ENCODE measurements at places on chromosomes 7 and 10. TPM values are rescaled to one million over a fixed set of nuclear protein-coding genes. Genes with fewer than 3 reads are reported as not detected.

FGF8 gene
- not detected for total RNA-seq

ATP5F1C gene
- total RNA-seq: 564 TPM

DNA sequence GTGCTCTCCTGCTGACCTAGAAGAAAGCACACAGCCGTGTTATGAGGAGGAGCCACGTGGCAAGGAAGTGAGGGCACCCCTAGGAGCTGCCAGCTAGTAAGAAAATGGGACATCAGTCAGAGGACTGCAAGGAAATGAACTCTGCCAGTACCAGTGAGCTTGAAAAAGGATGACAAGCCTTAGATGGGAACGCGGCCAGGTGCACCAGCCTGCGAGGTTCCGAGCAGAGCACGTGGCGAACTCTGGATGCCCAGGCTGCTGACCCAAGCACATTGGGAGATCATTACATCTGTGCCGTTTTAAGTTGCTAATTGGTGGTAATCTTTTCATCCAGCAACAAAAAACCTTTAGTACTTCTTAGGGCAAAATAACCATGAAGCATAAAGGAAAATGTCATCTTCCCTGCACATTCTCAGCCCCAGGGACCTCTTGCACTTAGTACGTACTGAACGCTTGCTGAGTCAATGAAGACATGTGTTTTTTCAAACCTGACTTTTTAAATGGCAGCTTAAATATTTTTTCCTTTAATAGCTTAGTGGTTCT is 69.4 kb downstream of the AMZ1 start:
- DNase-seq: peak; percentile 30
- H3K36me3 ChIP-seq: no peaks in the 10 kb centered on the region
- H3K4me1 ChIP-seq: peaks cover 27% of the 10 kb centered on the region
- peak overlapping the region; percentile 87 for H3K27ac ChIP-seq
- H3K4me3 ChIP-seq: no peak overlapping the region

DNA sequence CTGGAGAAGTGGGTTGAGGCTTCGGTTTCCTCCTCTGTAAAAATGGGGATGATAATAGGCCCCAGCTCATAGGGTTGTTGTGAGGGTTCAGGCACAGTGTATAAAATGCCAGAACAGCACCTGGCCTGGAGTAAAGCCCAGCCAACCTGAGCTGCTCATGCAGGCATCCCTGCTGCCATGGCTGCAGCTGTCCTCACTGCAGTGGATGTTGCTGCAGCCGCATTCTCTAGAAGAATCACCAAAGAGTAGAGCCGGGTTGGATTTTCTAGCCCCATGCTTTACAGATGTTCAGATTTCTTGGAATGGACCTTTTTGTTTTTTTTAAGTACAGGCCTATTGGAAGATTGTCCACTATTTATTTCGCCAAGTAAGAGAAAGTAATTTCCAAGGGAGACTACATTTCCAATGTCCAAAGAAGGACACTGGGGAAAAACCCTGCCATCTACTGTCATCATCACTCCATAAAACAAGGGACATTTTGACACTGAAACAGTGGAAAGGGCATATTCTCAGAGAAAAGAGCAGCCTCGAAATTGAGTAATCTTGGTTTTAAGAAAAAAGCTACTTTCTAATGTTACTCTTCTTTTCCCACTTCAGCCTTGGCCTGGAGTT is 147.5 kb upstream of the TCF7L2 start:
- H3K4me3 ChIP-seq: no peak overlapping the region
- no peak for DNase-seq
- H3K27me3 ChIP-seq: no peaks in the 10 kb centered on the region
- H3K4me1 ChIP-seq: peaks cover 10% of the 10 kb centered on the region
- no peaks in the 10 kb centered on the region for H3K36me3 ChIP-seq

- H3K36me3 ChIP-seq: no peaks in the 10 kb centered on the region
- H3K27ac ChIP-seq: no peak overlapping the region
- H3K4me3 ChIP-seq: no peak overlapping the region
- no peak for DNase-seq
- H3K4me1 ChIP-seq: no peaks in the 10 kb centered on the region
Observed at GRCh38 chr7:156829669-156830336, 63.2 kb downstream of the LMBR1 start.

- H3K27ac ChIP-seq: no peak overlapping the region
- no peaks in the 10 kb centered on the region for H3K27me3 ChIP-seq
- no peaks in the 10 kb centered on the region for H3K4me1 ChIP-seq
- no peak for DNase-seq
Observed at GRCh38 chr10:12279281-12279680, 70.1 kb upstream of the CAMK1D start.

- peaks cover 14% of the 10 kb centered on the region for H3K4me1 ChIP-seq
- H3K4me3 ChIP-seq: no peak overlapping the region
- DNase-seq: peak; percentile 27
Observed at GRCh38 chr7:25260862-25261494, 32.7 kb upstream of the NPVF start.

TMEM273 gene
- 1.2 TPM for total RNA-seq

- no peak overlapping the region for H3K27ac ChIP-seq
- H3K27me3 ChIP-seq: no peaks in the 10 kb centered on the region
- DNase-seq: peak; percentile 16
- no peaks in the 10 kb centered on the region for H3K4me1 ChIP-seq
- H3K4me3 ChIP-seq: no peak overlapping the region
Observed at GRCh38 chr7:72405418-72405817, 6.7 kb downstream of the CALN1 start.

- DNase-seq: no peak
- H3K27ac ChIP-seq: no peak overlapping the region
- H3K4me1 ChIP-seq: peaks cover 10% of the 10 kb centered on the region
- no peak overlapping the region for H3K4me3 ChIP-seq
- no peaks in the 10 kb centered on the region for H3K36me3 ChIP-seq
- H3K27me3 ChIP-seq: no peaks in the 10 kb centered on the region
Observed at GRCh38 chr7:30805931-30806330, 34.7 kb downstream of the MINDY4 start.

- H3K4me3 ChIP-seq: no peak overlapping the region
- H3K4me1 ChIP-seq: no peaks in the 10 kb centered on the region
- no peak for DNase-seq
- H3K27ac ChIP-seq: no peak overlapping the region
- H3K36me3 ChIP-seq: no peaks in the 10 kb centered on the region
Observed at GRCh38 chr10:14684354-14684753, 90.3 kb downstream of the FAM107B start.

PSD gene
- 13.1 TPM for total RNA-seq

DNA sequence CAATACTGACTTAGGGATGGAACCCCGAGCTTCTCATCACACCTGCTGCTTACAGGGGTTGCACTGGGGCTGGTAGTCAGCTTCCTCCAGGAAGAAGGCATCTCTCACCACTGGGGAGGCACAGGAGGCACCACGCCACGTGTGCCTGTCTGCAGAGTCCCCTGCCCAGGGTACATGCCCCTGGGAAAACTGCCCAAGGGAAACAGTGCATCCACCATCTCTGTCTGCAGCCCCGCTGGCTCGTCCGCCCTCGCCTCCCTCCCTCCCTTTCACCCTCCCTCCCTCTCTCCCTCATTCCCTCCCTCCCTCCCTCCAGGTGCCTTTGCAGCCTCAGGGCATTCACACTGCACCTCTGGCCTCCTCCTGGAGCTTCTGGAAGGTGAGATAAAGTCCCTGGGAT is 101.1 kb downstream of the PTPRE start:
- H3K4me3 ChIP-seq: no peak overlapping the region
- H3K4me1 ChIP-seq: no peaks in the 10 kb centered on the region
- H3K36me3 ChIP-seq: no peaks in the 10 kb centered on the region
- no peaks in the 10 kb centered on the region for H3K27me3 ChIP-seq

RADIL gene
- 0.64 TPM for total RNA-seq

DNA sequence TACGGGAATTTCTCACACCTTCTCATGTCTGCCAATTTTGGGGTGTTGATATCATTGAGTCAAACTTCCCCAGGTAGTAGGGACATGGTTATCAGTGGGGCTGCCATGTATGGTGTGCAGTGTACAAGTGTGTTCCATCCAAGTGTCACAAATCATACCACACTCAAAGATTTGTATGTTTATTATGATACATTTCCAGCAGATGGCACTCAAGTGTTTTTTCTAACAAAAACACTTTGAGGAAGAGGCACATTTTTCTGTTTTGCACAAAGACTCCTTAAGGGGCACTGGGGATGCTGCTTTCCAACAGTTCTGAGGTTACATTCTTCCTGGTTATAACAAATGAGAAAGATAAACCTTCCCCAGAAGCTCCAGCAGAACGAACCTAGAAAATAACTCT is 414.5 kb downstream of the REEP3 start:
- DNase-seq: no peak
- no peak overlapping the region for H3K4me3 ChIP-seq
- no peaks in the 10 kb centered on the region for H3K27me3 ChIP-seq
- no peak overlapping the region for H3K27ac ChIP-seq

GRCh38 chr10:132691711-132692153 is 94.2 kb downstream of the NKX6-2 start:
- no peaks in the 10 kb centered on the region for H3K4me1 ChIP-seq
- no peak overlapping the region for H3K4me3 ChIP-seq
- H3K36me3 ChIP-seq: no peaks in the 10 kb centered on the region
- DNase-seq: no peak
- H3K27ac ChIP-seq: no peak overlapping the region

GRCh38 chr10:100024748-100025147 is 15.0 kb upstream of the DNMBP start:
- H3K27me3 ChIP-seq: no peaks in the 10 kb centered on the region
- H3K27ac ChIP-seq: no peak overlapping the region
- DNase-seq: no peak
- no peak overlapping the region for H3K4me3 ChIP-seq
- no peaks in the 10 kb centered on the region for H3K36me3 ChIP-seq
- peaks cover 11% of the 10 kb centered on the region for H3K4me1 ChIP-seq

DNA sequence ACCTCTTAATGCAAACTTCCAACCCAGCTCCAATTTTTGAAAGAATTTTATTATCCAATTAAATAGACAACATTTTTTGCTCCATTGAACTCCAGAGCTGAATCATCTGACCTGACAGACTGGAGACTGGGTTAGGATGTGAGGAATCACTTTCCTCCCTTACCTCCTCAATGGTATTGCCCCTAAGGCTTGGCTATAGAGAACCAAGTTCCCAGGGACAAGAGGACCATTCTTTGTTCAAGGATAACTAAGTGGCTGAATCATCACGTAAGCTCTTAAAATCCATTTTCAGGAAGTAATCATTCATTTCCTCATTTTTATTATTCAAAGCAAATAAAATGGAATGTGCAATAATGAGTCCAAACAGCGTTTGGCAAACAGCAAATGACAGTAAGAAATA is 335.1 kb downstream of the GATA3 start:
- H3K4me1 ChIP-seq: no peaks in the 10 kb centered on the region
- H3K27me3 ChIP-seq: no peaks in the 10 kb centered on the region
- DNase-seq: no peak

- H3K27me3 ChIP-seq: no peaks in the 10 kb centered on the region
- H3K36me3 ChIP-seq: no peaks in the 10 kb centered on the region
- no peak overlapping the region for H3K27ac ChIP-seq
- no peak for DNase-seq
Observed at GRCh38 chr10:79269443-79269842, 77.8 kb upstream of the PPIF start.

- H3K27ac ChIP-seq: no peak overlapping the region
- no peak for DNase-seq
- no peaks in the 10 kb centered on the region for H3K36me3 ChIP-seq
- H3K4me3 ChIP-seq: no peak overlapping the region
Observed at GRCh38 chr7:49839863-49840645, 66.6 kb downstream of the VWC2 start.

DNA sequence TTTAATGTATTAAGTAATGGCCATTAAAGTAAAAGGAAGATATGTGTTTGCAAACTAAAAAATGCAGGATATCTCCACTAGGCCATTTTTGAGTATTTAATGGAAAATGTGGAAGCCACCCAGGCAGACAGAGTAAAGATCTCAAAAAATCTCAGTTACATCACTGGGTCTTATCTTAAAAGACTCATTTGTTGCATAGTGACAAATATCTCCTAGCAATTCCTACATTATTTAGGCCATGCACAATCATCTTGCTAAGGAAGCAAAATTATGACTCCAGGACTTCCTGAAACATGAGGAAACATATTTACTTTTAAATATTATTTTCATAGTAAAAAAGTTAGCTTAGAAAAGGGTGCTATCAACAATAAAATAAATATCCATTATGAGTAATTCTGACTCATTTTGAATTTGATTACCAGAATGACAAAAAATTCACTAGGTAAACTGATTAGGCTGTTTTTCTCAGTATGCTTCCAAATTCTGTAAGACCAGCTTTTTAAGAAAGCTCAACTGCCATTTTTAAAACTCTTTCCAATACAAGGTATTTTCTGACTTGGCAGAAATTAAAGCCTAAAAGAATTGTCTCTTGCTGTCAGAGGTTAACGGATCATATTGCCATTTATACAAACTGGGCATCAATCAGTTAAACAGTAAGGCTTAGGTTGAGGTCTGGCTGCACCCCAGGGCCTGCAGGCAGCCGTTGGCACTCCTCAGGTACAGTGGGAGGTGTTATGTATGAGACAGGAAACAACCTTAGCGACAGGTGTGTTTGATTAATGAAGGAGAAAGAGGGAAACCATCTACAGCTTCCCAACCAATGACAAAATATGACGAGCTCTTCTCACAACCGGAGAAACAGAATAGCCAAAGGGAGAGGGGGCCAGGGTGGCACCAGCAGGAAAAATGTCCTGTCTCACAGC is 31.8 kb downstream of the PCLO start:
- H3K27me3 ChIP-seq: no peaks in the 10 kb centered on the region
- no peak overlapping the region for H3K27ac ChIP-seq
- no peak for DNase-seq
- no peak overlapping the region for H3K4me3 ChIP-seq

- no peak overlapping the region for H3K4me3 ChIP-seq
- peak overlapping the region; percentile 75 for H3K27ac ChIP-seq
- H3K27me3 ChIP-seq: no peaks in the 10 kb centered on the region
- H3K36me3 ChIP-seq: no peaks in the 10 kb centered on the region
- peaks cover 50% of the 10 kb centered on the region for H3K4me1 ChIP-seq
- DNase-seq: peak; percentile 63
Observed at GRCh38 chr7:101940830-101941229, 123.4 kb downstream of the CUX1 start.

DNA sequence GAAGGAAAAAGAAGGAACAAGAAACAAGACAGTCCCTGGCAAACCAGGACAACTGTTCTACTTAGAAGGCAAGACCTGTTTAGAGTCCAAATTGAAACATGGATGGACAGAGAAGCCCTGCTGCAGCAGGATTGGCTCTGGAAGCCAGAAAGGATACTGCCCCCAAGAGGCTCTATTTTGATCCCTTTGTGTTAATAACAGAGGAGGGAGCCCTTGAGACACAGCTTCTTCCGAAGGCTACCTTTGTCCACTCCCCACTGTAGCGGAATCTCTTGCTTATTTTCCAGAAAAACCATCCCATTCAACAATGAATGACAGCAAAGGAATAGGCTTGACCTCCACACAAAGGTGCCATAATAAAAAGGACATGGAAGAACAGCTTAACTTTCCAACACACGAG is 120.3 kb upstream of the FOXK1 start:
- no peak overlapping the region for H3K27ac ChIP-seq
- no peak overlapping the region for H3K4me3 ChIP-seq
- H3K36me3 ChIP-seq: no peaks in the 10 kb centered on the region
- H3K27me3 ChIP-seq: no peaks in the 10 kb centered on the region
- H3K4me1 ChIP-seq: no peaks in the 10 kb centered on the region
- no peak for DNase-seq

- H3K36me3 ChIP-seq: no peaks in the 10 kb centered on the region
- peaks cover 11% of the 10 kb centered on the region for H3K4me1 ChIP-seq
- no peak overlapping the region for H3K4me3 ChIP-seq
- peak; percentile 42 for DNase-seq
Observed at GRCh38 chr10:132848291-132848701, 62.3 kb upstream of the NKX6-2 start.

Data from hepatocyte (in vitro differentiated cells).